Lung microvascular endothelial cell (primary cell): ENCODE measurements at places on chromosomes 2 and 18.

GRCh38 chr2:227324642-227324994 lies 433 bp upstream of the MFF start:
- no peak for DNase-seq

- DNase-seq = no peak
Measured at GRCh38 chr2:226124548-226125011, 675.0 kb downstream of the IRS1 start.

DNA sequence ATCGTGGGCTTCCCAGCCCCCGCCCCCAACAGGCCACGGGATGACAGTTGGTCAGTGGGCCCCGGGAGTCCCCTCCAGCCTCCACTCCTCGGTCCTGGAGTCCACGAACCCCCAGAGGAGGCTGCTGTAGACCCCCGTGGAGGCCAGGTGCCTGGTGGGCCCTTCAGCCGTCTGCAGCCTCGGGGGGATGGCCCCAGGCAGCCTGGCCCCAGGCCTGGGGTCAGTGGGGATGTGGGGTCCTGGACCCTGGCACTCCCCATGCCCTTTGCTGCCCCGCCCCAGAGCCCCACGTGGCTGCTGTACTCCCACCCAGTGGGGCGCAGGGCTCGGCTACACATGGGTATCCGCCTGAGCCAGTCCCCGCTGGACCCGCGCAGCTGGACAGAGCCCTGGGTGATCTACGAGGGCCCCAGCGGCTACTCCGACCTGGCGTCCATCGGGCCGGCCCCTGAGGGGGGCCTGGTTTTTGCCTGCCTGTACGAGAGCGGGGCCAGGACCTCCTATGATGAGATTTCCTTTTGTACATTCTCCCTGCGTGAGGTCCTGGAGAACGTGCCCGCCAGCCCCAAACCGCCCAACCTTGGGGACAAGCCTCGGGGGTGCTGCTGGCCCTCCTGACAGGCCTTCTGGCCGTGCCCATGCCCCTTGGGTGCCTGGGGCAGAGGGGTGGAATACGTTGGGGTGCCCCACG lies 7.6 kb downstream of the NEU4 start:
- no peak for DNase-seq

DNA sequence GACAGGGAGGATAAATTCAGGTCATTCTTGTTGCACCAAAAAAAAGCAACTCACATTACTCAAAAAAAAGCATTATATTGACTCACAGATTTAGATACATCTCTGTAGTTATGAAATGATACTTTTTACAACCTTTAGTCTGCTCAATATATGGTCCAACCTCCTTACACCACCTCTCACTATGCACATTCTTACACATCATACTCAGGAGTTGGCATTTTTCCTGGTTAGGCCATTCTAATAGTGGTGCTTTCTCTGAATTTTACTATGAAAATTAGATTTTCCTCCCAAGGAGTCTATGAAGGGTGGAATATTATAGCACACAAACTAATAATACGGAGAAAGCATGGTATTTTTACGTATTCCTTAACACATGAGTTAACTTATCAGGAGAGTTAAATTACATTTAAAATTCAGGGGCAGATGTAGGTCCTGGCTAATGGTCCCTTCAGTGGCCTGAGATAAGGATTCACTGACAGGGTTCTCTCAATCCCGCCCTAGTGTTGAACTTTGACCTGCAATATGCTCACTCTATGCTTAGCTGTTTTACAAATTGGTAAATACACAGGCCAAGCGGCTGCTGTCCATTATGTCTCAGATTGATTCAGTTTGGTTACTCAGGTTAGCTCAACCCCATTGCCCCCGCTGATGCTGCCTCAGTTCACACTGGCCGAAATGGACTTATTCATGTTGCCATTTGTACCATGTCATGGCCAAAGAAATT lies 153.6 kb downstream of the NCKAP5 start:
- DNase-seq = no peak
